ENCODE measurements at places on chromosomes 16 and 17.

- DNase-seq, result no peak
- H3K36me3 ChIP-seq, result no peaks in the 10 kb centered on the region
- H3K4me1 ChIP-seq, result peaks cover 5% of the 10 kb centered on the region
Observed at GRCh38 chr17:55480631-55481315, 30.5 kb downstream of the SMIM36 start.

DNA sequence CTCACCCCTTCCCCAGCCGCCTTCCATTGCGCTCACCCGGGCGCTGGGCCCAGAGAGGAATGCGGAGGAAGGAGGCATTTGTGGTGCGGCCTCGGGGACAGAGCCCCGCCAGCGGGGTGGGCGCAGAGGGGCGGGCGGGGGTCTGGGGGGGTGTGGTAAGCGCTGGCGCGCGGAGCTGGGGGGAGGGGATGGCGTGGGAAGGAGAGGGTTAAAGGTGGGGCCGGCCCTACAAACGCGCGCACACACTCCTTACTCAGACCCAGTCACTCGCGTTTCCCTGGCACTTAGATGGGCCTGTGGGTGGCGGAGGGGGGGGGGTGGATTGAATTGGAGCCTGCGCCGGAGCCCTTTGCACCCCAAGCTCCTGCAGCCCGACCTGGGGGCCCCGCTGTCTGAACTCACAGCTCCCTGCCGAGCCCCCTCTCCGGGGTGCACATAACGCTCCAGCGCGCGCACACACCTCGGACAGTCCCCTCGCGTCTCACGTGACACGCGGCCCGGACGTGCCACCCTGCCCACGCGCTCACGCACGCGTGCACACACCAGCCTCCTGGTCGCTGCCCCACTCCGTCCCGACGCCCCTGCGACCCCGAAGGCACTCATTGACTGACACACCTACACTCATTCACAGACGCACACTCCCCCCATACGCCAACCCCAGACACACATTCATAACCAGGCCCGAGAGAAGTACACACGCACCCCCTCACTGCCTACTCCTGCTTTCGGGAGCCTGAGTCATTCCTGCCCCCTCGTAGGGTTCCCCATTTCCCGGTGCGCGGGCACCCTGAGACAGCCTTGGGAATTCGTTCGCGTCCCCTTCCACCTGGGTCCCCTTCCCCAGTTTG, 844 bp downstream of the TBKBP1 start:
- H3K27me3 ChIP-seq, result no peaks in the 10 kb centered on the region
- peak overlapping the region; percentile 44 for H3K27ac ChIP-seq
- peak; percentile 67 for DNase-seq
- H3K4me3 ChIP-seq, result peak overlapping the region; percentile 64

DNA sequence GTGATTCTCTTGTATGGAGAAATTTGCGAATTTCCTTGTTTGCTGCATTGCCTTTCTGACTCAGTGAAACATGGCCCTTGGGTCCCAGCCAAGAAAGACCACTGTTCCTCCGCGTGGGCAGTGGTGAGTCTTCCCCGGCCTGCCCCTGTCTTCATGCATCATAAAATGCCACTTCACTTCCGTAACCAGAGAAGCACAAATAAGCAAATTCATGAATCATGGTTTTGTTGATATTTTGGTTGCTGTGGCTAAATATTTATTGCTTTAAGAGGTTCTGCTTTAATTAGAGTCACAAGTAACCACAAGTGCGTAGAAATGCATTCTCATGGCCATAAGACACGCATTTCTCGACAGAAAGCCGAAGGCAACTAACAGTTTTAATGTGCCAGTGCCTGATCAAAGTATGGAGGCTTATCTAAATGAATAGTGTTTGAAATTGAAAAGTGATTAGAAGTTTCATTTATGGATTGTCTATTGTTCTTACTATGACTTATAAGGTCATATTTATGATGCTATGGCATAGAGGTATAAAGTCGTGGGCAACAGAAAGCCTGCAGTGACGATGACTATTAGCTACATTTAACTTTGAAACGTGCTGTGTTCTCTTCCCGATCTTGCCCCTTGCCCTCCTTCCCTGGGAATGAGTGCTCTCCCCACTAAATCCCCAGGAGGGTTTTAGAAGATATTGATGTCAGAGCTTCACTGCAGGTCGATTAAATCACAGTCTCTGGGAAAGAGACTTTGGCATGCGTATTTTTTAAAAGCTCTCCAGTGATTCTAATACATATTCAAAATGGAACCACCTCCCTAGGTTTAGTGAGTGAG, 76.0 kb downstream of the WIPI1 start:
- no peak for DNase-seq
- H3K27ac ChIP-seq, result no peak overlapping the region
- no peaks in the 10 kb centered on the region for H3K36me3 ChIP-seq
- no peaks in the 10 kb centered on the region for H3K27me3 ChIP-seq
- no peak overlapping the region for H3K4me3 ChIP-seq

- H3K36me3 ChIP-seq, result no peaks in the 10 kb centered on the region
- DNase-seq, result no peak
- H3K4me3 ChIP-seq, result no peak overlapping the region
- no peak overlapping the region for H3K27ac ChIP-seq
- no peaks in the 10 kb centered on the region for H3K4me1 ChIP-seq
- H3K27me3 ChIP-seq, result peaks cover 2% of the 10 kb centered on the region
Observed at GRCh38 chr16:66121466-66121865, 245.0 kb upstream of the CDH5 start.

DNA sequence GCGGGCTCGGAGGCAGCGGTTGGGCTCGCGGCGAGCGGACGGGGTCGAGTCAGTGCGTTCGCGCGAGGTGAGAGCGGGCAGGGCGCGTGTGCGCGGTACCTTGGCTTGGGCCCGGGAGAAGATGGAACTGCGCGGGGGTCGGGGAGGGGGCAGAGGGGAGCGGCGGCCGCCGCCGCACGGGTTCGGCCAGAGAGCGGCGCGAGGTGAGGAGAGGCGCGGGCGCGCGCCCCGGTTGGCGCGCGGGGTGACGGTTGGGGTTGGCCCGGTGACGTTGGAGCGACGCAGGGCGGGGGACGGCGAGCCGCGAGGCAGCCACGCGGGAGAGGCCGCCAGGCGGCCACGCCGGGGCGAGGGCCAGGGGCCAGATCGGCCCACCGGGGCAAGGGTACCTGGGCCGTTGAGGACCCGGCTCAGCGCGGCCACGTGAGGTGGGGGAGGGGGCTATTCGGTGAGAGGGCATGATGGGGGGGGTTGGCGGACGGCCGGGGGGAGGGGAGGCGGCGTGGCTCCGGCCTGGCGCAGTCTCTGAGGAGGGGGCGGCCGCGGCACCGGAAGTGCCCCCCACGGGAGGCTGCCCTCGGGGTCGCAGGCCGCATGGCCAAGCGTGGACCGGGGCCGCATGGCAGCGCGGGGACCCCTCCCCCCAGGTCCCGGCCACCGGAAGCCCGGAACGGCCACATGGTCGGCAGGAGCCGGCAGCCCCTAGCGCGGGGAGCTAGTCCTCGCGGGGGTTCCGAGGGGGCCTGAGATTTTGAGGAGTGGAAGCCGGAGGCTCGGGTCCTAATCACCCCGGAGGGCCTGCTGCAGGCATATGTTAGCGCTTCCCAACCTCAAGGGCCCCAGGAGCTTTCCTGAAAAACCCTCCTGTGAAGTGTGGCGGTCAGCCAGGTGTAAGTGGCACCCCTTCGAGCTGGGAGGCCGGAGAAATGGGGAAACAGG, 527 bp downstream of the EIF5A start:
- H3K4me1 ChIP-seq, result peaks cover 47% of the 10 kb centered on the region
- H3K36me3 ChIP-seq, result peaks cover 4% of the 10 kb centered on the region
- H3K27ac ChIP-seq, result peak overlapping the region; percentile 99

- H3K27me3 ChIP-seq, result no peaks in the 10 kb centered on the region
- H3K27ac ChIP-seq, result peak overlapping the region; percentile 64
- peaks cover 37% of the 10 kb centered on the region for H3K4me1 ChIP-seq
- peak; percentile 55 for DNase-seq
- no peaks in the 10 kb centered on the region for H3K36me3 ChIP-seq
Observed at GRCh38 chr16:13997933-13998332, 73.2 kb upstream of the MRTFB start.

DNA sequence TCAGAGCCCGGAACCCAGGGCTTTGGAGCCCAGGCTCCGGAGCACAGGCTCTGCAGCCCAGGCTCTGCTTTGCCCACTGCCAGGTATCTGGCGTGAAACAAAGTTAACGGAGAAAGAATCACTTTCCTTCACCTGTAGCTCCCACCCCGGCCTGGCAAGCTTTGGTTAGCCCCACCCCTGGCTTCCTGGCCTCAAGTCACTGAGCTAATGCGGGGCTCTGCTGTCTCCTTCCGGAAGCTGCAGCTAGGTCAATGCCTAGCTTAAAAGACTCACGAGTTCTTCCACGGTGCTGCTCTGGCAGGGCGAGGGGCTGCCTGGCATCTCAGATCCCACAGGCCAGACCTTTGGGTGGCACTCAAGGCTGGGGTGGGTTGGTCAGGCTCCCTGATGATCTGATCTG, 21.1 kb upstream of the SPPL2C start:
- peaks cover 3% of the 10 kb centered on the region for H3K27me3 ChIP-seq
- H3K36me3 ChIP-seq, result no peaks in the 10 kb centered on the region
- DNase-seq, result no peak
- H3K4me1 ChIP-seq, result no peaks in the 10 kb centered on the region

- no peaks in the 10 kb centered on the region for H3K4me1 ChIP-seq
- H3K36me3 ChIP-seq, result no peaks in the 10 kb centered on the region
- H3K27me3 ChIP-seq, result no peaks in the 10 kb centered on the region
- no peak for DNase-seq
- H3K27ac ChIP-seq, result no peak overlapping the region
- no peak overlapping the region for H3K4me3 ChIP-seq
Observed at GRCh38 chr17:17582372-17582771, 9.1 kb downstream of the PEMT start.

DNA sequence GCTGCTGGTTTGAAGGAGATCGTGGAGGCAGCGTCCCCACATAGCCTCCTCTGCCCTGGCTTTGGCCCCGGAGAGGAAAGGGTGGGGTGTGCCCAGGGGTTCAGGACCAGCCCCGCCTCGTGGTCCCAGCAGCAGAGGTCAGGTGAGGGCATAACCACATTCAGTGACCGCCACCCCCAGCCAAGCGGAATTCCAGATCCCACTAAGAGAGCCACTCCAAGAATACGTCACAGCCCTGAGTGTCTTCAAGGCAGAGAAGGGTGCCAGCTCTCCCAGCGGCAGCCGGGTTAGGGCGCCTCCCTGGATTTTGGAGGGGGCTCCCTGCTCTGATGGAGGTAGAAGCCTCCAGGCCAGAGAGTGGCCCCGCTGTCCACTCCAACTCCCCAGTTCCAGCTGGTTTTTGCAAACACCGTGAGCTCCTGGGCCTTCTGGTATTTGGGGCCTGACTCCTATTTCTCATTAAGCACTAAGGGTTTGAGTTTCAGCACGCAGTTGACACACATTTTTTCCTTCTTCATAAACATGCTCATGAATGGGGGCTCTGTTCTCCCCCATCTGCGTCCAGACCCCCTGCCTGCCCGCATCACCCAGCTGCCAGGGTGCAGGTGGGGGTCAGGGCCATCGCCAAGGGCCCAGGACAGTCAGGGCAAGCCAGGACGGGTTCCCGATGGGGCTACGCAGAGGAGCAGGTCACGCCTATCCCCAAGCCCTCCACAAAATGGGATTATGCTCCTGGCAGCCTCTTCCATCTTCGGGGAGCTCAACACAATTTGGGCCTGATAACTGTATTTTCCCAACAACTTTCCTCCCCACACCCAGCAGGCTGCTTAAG, 98.4 kb upstream of the PLCG2 start:
- H3K27me3 ChIP-seq, result no peaks in the 10 kb centered on the region
- no peak overlapping the region for H3K27ac ChIP-seq
- peaks cover 71% of the 10 kb centered on the region for H3K36me3 ChIP-seq
- no peak overlapping the region for H3K4me3 ChIP-seq

DNA sequence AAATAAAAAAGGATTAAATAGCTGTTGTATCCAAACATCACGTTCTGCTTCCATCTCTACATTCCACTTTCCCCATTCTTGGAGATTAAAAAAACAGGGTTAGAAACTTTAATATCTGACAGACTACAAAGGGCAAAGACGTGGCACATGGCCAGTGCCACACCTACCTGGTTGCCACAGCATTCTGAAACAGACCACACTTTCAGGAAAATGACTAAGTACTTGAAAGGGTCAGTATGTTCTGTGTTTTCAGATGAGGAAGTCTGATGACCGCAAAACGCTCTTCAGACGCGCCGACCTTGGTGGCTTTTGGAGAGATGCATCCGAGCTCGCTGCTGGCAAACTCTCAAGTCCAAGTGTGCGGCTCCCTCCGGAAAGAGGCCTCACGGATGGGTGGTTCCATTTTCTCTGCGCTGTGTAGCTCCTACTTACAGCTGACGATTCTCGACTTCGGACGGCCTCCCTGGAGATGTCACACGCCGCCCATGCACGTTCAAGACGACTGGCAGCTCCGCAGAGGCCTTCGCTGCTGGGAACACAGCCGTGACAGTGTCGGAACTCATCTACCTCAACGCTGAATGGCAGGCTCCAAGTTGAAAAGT, 15.5 kb downstream of the MAP1LC3B start:
- no peak overlapping the region for H3K4me3 ChIP-seq
- H3K4me1 ChIP-seq, result no peaks in the 10 kb centered on the region
- peak; percentile 34 for DNase-seq
- H3K27ac ChIP-seq, result no peak overlapping the region

DNA sequence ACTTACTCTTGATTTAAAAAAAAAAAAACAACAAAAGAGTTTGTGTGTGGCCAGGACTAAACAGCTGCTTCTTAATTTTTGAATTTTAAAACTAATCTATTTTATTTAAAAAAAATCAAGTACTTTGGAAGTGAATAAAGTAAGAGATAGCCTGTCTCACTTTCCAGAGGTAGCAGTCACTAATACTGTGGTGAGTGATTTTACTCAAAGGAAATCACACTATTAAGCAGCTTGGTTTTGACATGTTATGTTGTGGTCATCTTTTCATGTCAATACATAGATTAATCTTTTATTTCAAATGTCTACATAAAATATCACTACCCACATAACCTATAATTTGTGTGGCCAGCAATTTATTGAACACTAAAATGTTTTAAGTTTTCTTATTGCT, 102.2 kb upstream of the HLF start:
- H3K36me3 ChIP-seq, result no peaks in the 10 kb centered on the region
- no peak overlapping the region for H3K4me3 ChIP-seq
- H3K27me3 ChIP-seq, result no peaks in the 10 kb centered on the region
- DNase-seq, result no peak
- no peaks in the 10 kb centered on the region for H3K4me1 ChIP-seq

GRCh38 chr17:305090-305976, 47.3 kb downstream of the RPH3AL start:
- H3K4me1 ChIP-seq, result no peaks in the 10 kb centered on the region
- H3K27ac ChIP-seq, result no peak overlapping the region
- H3K27me3 ChIP-seq, result peaks cover 9% of the 10 kb centered on the region
- no peak overlapping the region for H3K4me3 ChIP-seq
- H3K36me3 ChIP-seq, result no peaks in the 10 kb centered on the region
- no peak for DNase-seq

- DNase-seq, result no peak
- no peaks in the 10 kb centered on the region for H3K4me1 ChIP-seq
- H3K27ac ChIP-seq, result no peak overlapping the region
- peaks cover 14% of the 10 kb centered on the region for H3K27me3 ChIP-seq
- H3K36me3 ChIP-seq, result no peaks in the 10 kb centered on the region
Observed at GRCh38 chr17:76905836-76906235, 37.6 kb downstream of the MGAT5B start.

- no peak overlapping the region for H3K4me3 ChIP-seq
- H3K36me3 ChIP-seq, result peaks cover 11% of the 10 kb centered on the region
- H3K4me1 ChIP-seq, result peaks cover 36% of the 10 kb centered on the region
- H3K27me3 ChIP-seq, result no peaks in the 10 kb centered on the region
Observed at GRCh38 chr17:18997650-18998196, 6.8 kb downstream of the FAM83G start.
